ENCODE measurements at places on chromosomes 5 and 9.

- no peak for DNase-seq
Observed at GRCh38 chr9:96758845-96759673, 18.8 kb downstream of the ZNF510 start.

- DNase-seq, result no peak
Observed at GRCh38 chr5:142770650-142771609, 753 bp downstream of the ARHGAP26 start.

- no peak for DNase-seq
Observed at GRCh38 chr5:67115246-67115645, 81.4 kb downstream of the CD180 start.

DNA sequence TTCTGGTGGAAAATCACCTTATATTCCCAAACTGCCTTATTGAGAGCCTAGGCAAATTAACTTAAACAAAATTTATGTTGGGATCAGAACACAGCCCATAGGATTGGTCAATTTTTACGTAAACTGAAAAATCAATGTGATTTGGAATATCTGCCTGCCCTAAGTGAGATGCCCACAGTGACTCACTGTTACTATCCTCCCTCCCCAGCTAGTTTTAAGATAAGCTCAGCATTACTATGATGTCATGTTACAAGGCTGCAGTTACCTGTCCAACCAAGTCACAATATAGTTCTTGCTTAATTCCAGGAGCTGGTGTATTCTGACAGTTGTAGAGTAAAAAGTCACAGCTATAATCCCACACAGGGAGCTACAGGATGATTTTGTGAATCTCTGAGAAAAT, 23.1 kb downstream of the SKP1 start:
- DNase-seq, result no peak

DNA sequence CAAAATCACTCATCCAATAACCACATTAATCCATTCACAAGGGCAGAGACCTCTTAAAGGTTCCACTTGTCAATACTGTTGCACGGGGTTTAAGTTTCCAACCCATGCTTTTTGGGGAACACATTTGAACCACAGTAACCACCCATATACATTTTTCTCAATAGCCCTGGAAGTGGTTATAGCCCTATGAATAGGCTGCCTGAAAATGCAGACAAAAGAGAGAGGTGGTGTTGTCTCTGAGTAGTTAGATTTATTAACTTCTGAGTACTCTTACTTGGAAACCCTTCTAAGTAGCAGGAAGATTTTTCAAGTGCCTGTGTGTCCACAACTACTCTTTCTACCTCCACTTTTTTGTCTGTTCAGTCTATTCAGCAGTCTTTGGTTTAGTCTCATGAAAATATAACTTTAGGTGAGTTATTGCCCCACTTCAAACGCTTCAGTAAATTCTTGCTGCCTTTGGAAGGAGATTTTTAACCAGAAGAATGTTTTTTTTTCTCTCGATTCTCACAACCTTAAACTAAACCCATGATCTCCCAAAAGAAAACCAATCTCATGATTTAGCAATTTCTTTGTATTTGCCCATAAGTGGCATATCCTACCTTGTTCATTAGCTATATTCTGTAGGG, 42.6 kb downstream of the ARHGEF28 start:
- DNase-seq, result no peak

DNA sequence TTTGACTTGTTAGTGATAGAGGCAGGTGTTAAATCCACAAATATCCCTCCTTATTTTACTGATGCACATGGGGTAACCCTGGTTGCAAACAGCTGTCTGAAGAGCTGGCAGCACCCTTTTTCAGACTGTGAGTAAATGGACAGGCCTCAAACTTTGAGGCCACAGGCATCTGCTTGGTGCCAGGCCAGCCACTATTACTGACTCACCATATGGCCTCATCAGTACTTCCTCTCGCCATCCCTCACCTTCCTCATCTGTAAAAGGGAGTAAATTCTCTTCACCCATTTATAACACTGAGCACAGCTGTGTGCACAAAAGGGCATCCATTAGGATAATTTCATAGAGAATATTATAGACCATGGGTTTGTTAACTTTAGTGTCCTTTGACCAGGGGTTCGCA, 11.9 kb upstream of the TNIP1 start:
- DNase-seq, result no peak

GRCh38 chr9:112933696-112934095, 43.0 kb upstream of the SLC46A2 start:
- DNase-seq, result no peak

DNA sequence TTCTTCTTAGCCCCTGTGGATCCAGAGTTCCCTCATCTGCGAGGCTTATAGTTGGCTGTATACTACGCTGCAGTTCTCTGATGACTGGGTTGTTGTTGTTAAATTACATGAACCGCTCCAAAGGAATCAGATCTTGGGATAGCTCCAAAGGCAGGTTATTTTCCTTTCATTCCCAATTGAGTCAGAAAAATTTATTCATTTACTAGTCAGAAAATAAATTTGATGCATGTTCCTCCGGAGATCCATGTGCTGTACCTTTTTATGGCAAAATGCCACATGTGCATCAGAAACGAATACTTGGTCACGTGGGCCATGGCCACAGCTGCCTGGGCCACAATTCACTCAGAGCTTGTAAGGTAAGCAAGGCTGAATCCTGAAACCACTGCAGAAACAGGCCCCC, 304.0 kb downstream of the NR2F1-AS1 start:
- no peak for DNase-seq

DNA sequence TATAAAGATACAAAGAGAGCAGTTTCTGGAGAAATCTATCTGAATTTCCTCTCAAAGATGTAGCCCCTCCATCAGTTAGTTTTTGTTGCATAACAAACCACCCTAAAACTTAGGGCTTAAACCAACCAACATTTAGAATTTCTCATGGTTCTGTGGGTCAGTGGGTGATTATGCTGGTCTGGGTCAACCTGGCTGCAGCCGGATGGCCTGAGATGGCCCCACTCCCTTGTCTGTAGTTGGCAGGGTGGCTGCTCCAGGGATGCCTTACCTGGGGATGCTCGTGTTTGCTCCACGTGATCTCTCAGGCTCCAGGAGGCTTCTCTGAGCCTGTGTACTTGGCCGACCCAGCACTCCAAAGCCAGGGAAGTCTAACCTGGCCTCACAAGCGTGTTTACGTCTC, 139.3 kb downstream of the MVB12B start:
- no peak for DNase-seq

DNA sequence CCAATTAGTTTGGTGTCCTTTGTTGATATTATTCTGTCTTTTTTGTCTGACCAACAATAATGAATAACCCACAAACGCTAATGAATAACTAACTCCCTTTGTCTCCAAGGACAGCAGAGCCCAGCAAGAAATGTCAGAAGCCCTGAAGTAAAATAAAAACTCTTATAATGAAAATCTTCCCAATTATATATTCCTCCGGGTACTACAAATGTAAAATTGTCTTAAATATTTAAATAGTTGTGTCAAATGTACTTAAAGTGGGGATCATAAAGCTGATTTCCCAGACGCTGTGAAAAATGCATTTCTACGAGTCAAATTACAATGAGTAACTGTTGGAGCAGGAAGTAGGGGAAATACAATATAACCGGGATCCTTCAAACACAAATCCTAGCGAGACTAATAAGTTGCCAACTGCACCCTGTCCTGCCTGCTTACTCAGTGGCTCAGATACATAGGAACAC, 22.3 kb downstream of the GLIS3 start:
- DNase-seq, result no peak

GRCh38 chr5:34529581-34530331, 126.4 kb upstream of the RAI14 start:
- no peak for DNase-seq

DNA sequence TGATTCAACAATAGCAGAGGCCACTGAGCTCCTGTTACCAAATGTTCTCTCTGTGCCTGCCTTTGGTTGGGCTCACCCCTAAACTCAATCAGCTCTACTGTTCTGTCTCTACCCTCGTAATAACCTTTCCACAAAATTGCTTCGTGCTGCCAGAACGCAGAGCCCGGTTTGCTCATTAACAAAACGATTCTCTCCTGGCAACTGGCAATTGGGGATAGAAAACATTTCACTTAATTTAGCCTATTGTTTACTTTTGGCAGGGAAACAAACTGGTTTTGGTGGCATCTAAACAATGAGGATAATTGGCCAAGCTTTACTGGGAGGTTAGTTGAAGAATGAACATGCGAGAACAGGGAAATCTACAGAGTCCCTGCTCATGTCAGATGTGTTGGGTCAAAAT, 56.6 kb downstream of the SLC28A3 start:
- no peak for DNase-seq

DNA sequence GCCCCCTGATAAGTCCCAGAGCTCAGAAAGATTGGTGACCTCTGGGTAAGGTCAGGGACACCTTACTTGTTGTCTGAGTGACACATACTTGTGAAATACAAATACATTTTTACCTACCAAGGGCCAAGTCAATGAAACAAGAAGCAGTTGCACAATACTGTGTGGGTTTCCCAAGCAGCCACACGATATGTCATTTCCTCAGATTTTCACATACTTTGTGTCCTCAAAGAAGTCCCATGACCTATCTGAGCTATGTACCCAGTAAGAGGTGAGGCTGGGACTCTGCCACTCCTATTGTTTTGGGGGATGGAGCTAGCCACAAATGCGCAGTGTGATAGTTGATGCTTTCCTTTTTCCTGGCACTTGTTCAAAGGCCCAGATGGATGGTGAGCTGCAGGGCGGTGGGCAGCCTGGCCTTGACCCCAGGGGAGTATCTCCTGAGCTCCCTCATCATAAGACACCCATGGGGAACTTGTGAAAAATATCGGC, 4.8 kb upstream of the SLC25A51 start:
- DNase-seq, result no peak

DNA sequence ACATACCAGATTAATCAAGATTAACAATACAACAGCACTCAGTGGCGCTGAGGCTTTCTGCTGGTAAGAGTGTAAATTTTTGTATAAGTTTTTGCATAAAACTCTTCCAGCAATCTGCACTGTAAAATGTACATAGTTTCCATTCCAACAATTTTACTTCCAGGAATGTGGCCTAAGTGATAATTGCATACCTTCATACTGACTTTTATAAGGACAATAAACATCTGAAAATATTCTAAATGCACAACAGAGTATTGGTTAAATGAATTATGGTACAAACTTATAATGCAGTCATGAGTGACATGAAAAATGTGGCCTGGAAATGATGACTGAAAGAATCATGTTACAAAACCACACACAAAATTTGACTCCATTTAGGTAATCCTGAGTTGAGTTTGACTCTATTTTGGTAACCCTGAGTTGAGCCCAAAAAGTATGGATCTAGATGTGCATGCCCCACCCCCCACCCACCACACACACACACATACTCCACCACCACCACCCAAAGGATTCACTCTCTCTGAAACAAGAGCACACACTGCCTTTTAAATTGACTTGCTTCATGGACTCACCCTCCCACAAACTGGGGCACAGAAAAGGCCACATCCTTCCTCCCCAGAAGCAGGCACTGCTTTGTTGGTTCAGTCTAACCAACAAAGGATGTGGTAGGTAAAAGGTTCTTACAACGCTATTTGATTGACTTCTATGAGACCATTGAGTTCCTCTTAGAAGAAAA, 137.6 kb downstream of the SUSD1 start:
- DNase-seq, result peak; percentile 19

- DNase-seq, result no peak
Observed at GRCh38 chr5:27325513-27325912, 287.1 kb upstream of the CDH9 start.

GRCh38 chr5:5658226-5658625, 235.7 kb downstream of the ICE1 start:
- DNase-seq, result no peak

DNA sequence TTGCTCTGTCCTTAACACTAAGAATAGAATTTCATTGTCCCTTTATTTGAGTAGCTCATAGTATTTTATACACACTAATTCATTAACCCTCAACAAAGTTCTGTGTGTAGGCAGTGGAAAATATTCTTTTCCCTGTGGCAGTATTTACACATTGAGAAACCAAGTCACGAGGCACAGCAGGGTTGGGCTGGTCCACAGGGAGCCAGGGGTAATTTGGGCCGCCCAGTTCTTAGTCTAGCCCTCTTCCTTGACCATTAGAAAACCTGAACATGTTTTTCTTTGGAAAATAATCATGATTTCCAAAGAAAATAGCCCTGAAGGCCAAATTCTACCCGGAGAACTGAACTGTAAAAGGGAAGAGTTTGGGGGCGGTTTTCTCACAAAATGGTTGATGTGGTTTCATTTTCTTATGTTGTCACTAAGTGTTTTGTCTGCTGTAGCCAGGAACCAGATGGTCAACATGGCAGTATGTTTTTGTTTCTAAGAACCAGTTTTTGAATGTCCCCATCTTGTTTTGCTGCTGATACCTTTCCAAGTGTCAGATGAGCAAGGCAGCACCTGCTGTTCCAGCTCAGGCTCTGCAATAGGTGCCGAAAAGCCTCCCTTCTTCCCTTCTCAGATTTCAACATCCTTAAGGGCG, 29.6 kb downstream of the ARHGEF28 start:
- no peak for DNase-seq

DNA sequence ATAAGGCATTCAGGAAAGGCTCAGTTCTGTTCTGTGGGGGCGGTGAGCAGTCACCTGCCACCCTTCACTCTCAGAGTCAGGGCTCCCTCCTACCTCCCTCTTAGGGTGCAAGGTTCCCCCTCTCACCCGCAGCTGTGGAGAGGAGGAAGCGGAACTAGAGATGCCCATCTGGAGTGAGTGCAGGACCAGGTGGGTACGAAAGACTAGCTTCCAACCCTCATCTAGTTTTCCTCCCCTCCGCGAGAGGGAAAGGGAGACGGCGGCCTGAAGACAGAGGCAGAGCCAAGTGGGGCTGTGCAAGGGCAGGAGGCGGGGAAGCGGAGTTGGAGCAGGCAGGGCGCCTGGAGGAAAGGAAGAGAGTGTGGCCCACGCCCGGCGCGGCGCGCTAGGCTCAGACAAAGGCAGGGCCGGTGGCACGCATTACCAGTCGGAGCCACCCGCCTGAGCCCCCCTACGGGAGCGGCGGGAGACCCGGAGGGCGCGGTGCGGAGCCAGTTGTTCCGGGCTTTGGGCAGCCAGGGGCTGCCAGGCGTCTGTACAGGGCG, 7.3 kb downstream of the PRR7 start:
- DNase-seq, result no peak

DNA sequence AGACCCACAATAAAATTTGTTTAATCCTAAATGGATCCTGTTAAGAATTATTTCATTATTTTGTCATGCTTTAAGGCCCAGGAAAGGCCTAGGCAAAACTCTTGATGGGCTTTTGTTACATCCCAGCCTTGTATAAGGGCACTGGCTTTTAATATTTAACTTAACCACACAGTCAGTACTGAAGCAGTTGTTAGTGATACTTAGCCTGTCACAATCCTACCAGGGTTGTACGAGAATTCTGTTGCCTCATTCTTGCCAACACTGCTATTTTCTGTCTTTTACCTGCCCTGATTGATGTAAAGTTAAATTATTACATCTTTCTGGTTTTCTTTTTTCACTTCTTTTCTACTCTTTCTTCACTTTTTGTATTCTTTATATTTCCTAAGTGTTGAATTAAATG, 10.9 kb downstream of the ZNF169 start:
- DNase-seq, result no peak

GRCh38 chr5:84685121-84685894, 300.6 kb upstream of the EDIL3 start:
- no peak for DNase-seq

GRCh38 chr9:137176302-137177182, 4.7 kb upstream of the TMEM210 start:
- DNase-seq, result no peak

Data from stimulated activated CD8-positive, alpha-beta memory T cell treated with anti-CD3 and anti-CD28 coated beads, Interleukin-2, amount 100 ng/mL, for 1 hour (primary cell).